Activated T-helper 17 cell treated with anti-CD3 and anti-CD28 coated beads, Interleukin-2, amount 50 U/mL, for 72 hours (primary cell): ENCODE measurements at places on chromosomes 1 and 21.
A peak's percentile ranks its signal among the peaks of the same experiment; 100 is the strongest.

DNA sequence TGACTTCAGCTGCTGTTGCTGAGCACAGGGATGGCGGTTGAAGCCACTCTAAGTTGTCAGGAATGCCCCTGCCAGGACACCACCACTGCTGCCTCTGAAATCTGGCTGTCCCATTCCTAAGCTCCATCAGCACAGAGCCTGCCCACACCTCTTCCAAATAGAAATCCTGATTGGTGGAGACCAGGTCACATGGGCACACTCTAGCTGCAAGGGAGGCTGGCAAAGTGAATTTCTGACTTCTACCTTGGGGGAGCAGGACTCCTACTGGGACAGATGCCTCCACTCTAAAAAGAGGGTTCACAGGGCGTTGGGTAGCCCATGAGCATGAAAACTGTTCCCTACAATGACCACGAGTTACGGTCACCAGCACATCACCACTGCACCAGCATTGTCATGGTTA is 83.8 kb upstream of the TARDBP start:
- no peak for ATAC-seq

GRCh38 chr21:35226968-35227744 is 178.1 kb upstream of the RUNX1 start:
- ATAC-seq: peak; percentile 65

GRCh38 chr1:159890390-159890789 is 9.6 kb downstream of the CFAP45 start:
- ATAC-seq: no peak

DNA sequence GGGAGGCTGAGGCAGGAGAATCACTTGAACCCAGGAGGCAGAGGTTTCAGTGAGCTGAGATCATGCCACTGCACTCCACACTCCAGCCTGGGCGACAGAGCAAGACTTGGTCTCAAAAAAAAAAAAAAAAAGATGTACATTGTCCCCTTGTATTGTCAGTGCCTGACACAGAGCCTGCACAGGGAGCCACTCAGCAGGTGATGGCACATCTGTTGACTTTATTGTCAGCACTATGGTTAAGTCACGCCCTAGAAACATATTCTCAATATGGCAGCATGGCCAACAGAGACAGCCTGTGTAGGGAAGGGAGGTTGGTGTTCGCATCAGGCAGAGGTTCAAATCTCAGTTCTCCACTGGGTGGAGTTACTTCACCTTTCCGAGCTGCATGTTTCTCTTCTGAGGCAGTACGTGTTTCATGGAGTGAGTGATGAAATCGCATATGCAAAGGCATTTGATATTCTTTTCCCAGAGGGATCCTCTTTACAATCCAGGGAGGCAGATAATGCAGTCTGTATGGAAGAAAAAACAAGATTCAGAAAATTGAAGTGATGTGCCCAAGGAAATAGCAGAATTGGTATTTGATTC is 20.6 kb downstream of the LAMC2 start:
- ATAC-seq: no peak
